ENCODE measurements at places on chromosomes 12 and 14.

- no peak for DNase-seq
These were observed 3.0 kb downstream of the TEDC1 start for GRCh38 chr14:105493921-105494605.

GRCh38 chr14:33165144-33165925 lies 226.7 kb downstream of the NPAS3 start:
- DNase-seq: no peak

- no peak for DNase-seq
These were observed 845 bp downstream of the L3HYPDH start for GRCh38 chr14:59483363-59483762.

DNA sequence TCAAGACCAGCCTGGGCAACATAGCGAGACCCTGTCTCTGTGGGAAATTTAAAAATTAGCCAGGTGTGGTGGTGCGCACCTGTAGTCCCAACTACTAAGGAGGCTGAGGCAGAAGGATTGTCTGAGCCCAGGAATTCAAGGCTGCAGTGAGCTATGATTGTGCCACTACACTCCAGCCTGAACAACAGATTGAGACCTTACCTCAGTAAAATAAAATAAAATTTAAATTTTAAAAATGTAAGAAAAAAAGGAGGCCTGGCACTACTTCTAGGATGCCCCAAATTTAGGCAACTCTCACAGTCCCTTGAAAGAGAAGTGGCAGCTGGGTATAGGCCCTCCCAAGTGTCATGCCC lies 918 bp upstream of the INHBE start:
- DNase-seq: no peak
